ENCODE measurements at places on chromosomes 11 and 22.

DNA sequence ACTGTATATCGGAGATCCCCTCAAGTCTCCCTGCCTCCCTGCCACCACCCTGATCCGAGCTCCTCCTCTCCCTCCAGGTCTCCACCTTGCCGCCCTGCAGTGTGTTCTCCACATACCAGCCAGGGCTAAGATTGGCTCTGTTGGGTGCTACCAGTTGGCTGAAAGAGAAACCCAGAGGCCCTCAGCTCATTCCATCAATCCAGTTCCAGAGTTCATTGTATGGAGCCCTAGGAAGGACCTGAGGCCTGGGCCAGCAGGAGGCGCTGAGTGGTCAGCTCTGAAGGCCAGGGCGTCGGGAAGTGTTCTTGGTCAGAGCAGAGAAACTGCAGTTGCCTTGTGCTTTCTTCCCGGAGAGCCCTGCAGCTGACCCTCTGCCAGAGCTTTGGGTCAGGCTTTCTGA, 2.2 kb upstream of the TOP3B start:
- DNase-seq, result no peak

GRCh38 chr11:5631417-5631816, 6.6 kb downstream of the TRIM34 start:
- DNase-seq, result no peak

- no peak for DNase-seq
These were observed 92.4 kb downstream of the KCNC1 start for GRCh38 chr11:17827006-17827405.

DNA sequence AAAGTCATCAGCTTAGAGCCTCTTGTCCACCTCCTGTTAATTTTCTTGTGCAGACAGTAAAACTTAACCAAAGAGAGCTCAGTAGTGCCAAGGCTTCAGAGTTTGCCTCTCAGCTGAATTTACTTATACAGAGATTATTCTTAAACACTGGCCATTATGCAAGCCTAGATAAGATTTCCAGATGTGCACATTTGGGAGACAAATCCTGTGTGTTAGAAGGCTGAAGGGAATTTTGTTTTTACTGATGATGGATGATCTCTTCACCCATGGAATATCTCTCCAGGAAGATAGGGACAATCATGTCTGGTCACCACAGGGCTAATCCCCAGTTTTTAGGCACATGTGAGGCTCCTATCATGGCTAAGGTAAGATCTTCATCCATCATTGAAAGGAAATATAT, 157.6 kb upstream of the FAT3 start:
- no peak for DNase-seq

GRCh38 chr11:91406009-91406408, 818.6 kb upstream of the FAT3 start:
- no peak for DNase-seq

DNA sequence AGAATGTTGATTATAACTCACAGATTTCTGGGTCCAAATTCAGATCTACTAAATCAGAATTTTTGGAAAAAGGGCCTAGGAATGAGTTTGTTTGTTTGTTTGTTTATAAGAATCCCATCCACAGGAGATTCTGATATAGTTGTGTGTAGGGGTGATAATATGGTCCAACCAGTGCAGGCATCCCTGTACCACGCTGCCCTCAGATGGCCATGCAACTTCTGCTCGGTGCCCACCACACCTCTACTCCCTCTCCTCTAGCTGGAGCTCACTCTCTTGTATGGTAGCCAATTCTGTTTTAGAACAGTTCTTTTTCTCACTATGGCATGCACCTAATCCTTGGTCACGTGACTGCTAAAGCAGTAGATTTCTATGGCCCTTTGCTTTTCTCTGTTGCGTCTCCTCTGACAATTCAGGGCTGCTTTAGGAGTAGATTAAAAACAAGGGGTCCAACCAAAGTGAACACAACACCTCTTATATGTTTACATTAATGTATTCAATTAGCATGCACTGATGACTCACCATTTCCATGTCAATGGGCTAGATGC, 103.3 kb upstream of the KCNA4 start:
- no peak for DNase-seq

DNA sequence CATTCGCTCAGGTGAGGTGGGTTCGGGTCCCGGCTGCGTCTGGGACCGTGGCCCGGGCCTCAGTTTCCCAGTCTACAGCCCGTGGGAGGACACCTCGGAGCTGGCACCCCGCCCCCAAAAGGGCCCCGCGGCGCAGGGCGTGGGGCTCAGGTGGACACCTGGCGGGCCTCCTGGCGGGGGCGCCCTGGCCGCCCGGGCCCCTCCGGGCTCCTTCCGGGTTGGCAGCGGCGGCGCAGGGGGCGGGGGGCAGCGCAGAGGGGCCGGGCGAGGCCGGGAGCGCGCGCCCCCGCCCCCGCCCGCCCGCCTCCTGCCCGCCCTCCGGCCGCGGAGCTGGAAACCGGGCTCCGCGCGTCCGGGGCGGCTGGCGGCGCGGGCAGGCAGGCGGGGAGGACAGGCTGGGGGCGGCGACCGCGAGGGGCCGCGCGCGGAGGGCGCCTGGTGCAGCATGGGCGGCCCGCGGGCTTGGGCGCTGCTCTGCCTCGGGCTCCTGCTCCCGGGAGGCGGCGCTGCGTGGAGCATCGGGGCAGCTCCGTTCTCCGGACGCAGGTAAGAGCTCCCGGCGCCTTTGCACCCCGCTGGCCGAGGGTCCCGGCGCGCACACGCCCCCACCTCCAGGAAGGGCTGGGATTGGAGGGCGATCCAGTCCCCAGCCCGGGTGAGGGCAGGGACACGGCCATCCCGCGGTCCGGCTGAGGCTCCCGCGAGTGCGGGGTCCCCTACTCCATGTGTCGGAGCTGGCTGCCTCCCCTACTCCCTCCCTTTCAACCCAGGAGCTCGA, at the start of gene EMID1:
EMID1 (plus strand) TSS at position 303 of the 778 bp plus-strand sequence; CDS start at position 446, 143 bp downstream.
- no peak for DNase-seq

GRCh38 chr11:72720047-72720446, 32.2 kb downstream of the ARAP1 start:
- DNase-seq, result no peak

GRCh38 chr11:123351375-123351774, 78.7 kb upstream of the GRAMD1B start:
- no peak for DNase-seq

GRCh38 chr11:45655831-45656230, 9.6 kb downstream of the CHST1 start:
- no peak for DNase-seq

Measured in AG04450 (cell line).